Effector CD4-positive, alpha-beta T cell (primary cell): ENCODE measurements at places on chromosomes 7 and 10.

- DNase-seq, result no peak
These were observed 7.5 kb upstream of the CNPY1 start for GRCh38 chr7:155553871-155554270.

GRCh38 chr7:127514499-127514898 lies 70.9 kb downstream of the GCC1 start:
- DNase-seq, result no peak

DNA sequence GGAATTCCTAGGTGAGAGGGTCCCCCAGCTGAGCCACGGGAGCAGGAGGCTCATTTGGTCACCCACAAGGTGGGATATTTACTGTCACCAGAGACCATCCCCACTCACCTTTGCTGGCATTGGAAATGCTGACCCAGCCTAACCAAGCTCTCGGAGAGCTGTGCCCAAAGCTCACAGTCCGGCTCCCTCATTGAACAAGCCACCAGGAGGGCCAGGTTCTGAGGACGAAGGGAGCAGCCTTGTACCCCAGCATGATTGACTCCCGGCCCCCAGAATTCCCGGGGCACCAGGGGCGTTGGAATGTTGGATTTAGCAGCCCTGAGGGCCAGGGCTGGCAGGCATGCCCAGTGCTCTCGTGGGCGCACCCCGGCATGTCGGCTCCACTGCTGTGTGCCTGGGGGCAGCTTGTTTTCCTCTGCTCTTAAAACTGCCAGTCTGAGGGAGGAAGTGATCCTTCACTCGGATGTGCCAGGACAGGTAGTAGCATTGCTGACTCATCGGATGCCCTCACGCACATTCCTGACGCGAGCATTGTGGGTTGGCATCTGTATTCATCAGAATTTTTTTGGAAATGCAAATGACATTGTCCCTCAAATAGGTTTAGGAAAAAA lies 23.3 kb downstream of the CLIP2 start:
- no peak for DNase-seq

GRCh38 chr10:19689231-19689630 lies 127.0 kb upstream of the PLXDC2 start:
- DNase-seq, result no peak

- no peak for DNase-seq
These were observed 13.1 kb downstream of the IFT22 start for GRCh38 chr7:101308245-101309085.

- no peak for DNase-seq
These were observed 47.7 kb upstream of the ATRNL1 start for GRCh38 chr10:115045499-115045898.

DNA sequence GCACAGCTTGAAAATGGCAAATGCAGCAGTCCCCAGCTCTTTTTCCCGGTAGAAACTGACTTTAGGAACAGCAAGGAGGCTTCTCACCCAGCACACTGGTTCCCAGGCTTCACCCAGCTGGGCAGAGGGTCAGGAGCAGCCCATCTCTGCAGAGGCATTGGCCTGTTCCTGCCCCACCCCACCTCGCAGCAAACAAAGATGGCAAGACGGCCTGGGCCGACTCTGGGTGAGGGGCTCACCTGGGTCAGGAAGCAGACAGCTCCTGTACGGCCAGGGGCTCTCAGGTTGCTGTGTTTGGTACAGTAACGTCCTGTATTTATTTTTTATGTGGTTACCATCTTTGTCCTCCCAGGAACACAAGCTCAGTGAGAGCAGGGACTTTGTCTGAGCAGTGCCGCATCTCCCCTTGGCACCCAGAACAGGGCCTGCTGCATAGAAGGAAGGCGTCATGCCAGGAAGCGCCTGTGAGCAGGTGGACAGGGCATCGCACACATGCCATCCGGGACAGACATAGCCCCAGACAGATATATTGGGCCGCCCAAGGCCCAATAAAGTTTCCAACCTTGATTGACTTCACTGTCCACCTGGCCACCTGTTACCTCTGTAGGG lies 585.0 kb upstream of the FOXK1 start:
- no peak for DNase-seq

DNA sequence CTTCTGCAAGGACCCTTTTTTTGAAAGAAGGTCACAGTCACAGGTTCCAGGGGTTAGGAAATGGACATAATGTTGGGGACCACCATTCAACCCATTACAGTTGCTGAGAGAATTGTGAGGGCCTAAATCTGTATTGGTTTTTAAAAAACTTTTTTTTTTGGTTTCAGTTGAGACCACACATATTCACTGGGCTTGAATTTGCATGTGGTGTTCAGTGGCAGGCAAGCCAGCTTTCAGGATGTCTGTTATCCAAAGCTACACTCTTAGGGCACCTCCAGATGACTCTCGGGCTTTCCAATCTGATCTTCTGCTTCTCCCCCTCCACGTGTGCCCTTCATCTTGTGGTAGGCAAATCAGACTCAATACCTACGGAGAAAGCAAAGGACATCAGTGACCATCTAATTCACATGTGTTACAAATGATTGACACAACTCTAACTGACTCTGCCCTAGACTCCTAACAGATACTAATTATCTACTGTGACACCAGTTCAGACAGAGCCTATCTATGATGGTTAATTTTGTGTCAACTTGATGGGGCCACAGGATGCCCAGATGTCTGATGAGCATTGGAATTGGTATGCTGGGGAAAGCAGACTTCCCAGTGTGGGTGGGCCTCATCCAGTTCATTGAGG lies 93.3 kb upstream of the ELMO1 start:
- no peak for DNase-seq

GRCh38 chr10:13792006-13792405 lies 205.2 kb downstream of the PRPF18 start:
- DNase-seq, result no peak

GRCh38 chr10:133325440-133326222 lies 11.1 kb downstream of the CALY start:
- DNase-seq, result no peak

GRCh38 chr10:116465546-116465945 lies 37.9 kb downstream of the PNLIPRP3 start:
- DNase-seq, result no peak

DNA sequence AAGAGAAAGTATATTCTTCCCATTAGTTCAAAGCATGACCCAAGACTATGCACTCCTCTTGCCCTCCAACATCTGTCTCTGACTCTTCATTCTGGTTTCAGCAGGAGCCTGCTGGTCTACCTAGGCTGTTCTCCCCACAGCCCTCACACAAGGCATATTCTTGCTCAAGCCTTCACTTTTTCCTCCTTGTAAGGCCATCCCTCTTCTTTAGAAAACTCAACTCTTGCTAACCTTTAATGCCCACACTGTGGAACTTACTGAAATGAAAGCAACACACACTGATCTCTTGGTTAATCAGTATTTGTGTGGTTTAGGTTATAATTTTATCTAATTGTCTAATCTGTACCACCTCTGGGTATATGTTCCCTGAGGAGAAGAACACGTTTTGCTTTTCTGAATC lies 75.8 kb downstream of the PRKCQ start:
- DNase-seq, result no peak

- no peak for DNase-seq
These were observed 862.5 kb downstream of the KCNMA1 start for GRCh38 chr10:76774987-76775603.

GRCh38 chr10:653991-654646 lies 35.3 kb downstream of the DIP2C start:
- no peak for DNase-seq

- no peak for DNase-seq
These were observed 56.9 kb downstream of the HIBADH start for GRCh38 chr7:27605689-27606269.

GRCh38 chr7:135801045-135801693 lies 52.6 kb upstream of the FAM180A start:
- DNase-seq, result peak; percentile 31

- no peak for DNase-seq
These were observed 6.0 kb upstream of the LIPA start for GRCh38 chr10:89257581-89257980.

- no peak for DNase-seq
These were observed 107.1 kb downstream of the RNF32 start for GRCh38 chr7:156747718-156748117.

- peak; percentile 25 for DNase-seq
These were observed 10.2 kb downstream of the CRYGN start for GRCh38 chr7:151429560-151430331.

DNA sequence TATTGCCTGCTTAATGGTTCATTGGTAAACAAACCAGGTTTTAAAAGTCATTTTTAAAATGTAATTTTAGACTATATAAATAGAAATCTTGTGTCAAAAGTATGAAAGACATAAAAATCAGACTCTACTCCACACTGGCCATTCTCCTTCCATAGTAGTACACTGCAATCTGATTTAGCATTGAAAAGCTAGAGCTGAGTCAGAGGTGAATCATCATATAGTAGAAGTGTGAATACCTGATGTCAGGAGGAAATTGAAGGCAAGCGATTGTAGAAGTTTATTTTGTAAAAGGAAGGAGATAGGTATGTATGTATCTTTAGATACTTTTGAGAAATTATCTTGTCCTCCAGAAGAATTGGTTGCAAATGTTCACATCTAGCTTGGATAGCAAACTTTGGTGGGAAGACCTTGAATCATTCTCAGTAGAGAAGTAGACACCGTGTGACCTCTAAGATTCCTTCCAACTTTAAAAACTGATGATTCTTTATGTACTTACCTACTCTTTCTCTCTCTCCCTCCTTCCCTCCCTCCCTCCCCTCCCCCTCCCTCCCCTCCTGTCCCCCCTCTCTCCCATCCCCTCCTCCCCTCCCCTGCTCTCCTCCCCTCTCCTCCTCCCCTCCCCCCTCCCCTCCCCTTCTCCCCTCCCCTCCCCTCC lies 88.1 kb downstream of the BTAF1 start:
- no peak for DNase-seq

DNA sequence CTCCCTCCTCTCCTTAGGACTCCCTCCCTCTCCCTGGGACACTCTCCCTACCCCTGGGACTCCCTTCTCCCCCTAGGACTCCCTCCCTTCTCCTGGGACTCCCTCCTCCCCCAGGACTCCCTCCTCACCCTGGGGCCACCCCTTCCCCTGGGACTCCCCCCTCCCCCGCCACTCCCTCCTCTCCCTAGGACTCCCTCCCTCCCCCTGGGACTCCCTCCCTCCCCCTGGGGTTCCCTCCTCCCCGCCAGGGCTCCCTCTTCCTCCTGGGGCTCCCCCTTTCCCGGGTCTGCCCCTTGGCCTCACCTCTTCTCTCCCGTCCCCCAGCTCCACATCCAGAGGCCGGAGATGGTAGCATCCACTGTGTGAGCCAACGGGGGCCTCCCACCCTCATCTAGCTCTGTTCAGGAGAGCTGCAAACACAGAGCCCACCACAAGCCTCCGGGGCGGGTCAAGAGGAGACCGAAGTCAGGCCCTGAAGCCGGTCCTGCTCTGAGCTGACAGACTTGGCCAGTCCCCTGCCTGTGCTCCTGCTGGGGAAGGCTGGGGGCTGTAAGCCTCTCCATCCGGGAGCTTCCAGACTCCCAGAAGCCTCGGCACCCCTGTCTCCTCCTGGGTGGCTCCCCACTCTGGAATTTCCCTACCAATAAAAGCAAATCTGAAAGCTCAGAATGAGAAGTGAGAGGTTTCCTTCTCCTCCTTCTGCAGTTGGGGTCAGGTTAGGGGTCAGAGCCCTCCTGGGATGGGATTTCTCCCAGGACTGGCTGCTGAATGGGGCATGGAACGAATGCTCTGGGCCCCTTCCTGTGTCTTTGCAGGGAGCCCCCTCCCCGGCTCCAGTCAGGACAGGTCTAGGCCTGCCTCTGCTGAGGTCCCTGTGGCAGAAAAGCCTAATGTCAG lies 1.4 kb upstream of the MUC17 start:
- no peak for DNase-seq

DNA sequence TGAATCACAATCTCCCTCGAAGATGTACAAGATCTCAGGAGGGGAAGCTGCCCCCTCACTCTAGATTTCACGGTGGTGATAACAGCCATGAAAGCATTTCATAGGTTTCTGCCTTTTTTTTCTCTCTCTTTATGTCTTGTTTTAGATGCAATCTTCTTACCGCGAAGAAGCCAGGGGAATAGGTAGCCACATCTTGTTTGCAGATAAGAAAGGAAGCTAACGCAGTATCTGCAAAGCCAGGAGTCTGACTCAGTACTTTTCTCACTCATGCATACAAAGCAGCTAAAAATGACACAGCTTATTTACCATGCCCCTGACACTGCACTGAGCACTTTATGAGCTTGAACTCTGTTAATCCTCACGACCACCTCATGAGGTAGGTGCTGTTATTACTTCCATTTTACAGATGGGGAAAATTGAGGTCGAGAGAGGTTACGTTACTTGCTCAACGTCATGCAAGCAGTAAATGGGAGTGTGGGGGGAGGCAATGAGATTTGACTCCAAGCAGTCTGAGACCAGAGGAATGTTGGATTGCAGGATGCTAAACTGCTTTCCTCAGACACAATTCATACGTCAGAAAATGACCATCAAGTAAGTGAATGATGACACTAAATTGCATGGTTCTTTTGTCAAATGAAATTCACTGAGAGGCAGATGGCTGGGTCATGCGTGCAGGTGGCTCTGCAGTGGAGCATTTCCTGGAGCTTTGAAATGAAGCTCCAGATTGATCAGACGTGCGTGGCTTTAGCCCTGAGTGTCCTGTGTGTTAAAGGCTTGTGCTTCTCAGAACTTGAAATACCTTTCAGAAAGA lies 3.3 kb downstream of the MAP3K8 start:
- DNase-seq, result no peak

GRCh38 chr10:28396331-28396730 lies 93.5 kb upstream of the MPP7 start:
- no peak for DNase-seq

DNA sequence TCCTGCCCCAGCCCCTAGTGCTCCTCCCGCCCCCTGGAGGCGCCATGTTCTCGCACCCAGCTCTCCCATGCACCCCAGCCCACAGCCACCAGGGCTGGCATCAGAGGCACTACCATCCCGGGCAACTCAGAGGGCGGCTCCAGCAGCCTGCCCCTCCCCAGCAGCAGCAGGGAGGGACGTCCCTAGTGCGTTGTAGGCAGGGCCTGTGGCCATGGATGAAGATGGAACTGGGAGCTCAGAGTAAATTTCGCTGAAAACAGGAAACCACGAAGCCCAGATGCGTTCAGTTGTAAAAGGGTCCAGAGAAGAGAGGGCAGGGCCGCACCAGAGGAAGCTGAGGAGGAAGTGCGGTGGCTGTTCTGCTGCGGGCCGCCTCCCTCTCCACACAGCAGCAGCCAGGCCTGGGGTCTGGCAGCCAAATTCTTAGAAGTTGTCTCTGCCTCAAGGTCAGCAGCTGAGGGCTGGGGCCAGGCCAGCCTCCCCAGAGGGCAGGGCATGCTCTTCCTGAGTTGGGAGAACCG lies 24.6 kb downstream of the VSIR start:
- peak; percentile 63 for DNase-seq

- no peak for DNase-seq
These were observed 12.5 kb upstream of the POM121L12 start for GRCh38 chr7:53022893-53023292.
